ENCODE measurements at places on chromosomes 5 and 9. TPM values are rescaled to one million over a fixed set of nuclear protein-coding genes. Genes with fewer than 3 reads are reported as not detected.

The OMD gene
- total RNA-seq: not detected

The ADRA1B gene
- not detected for total RNA-seq

The TPPP gene
- 0.34 TPM for total RNA-seq

The PCDHB8 gene
- total RNA-seq: not detected

The CDX1 gene
- not detected for total RNA-seq

The DNAI1 gene
- not detected for total RNA-seq

The GFRA3 gene
- total RNA-seq: not detected

The CENPH gene
- 30.6 TPM for total RNA-seq

The FSD1L gene
- 6.2 TPM for total RNA-seq

The ZDHHC11B gene
- 0.09 TPM for total RNA-seq

The PCDHB12 gene
- not detected for total RNA-seq

The IZUMO3 gene
- not detected for total RNA-seq

The MYMK gene
- total RNA-seq: not detected

The PLPP1 gene
- 26.8 TPM for total RNA-seq

The C5orf58 gene
- not detected for total RNA-seq

The UGCG gene
- 15.0 TPM for total RNA-seq

The MCIDAS gene
- total RNA-seq: not detected

The KLF9 gene
- 10.2 TPM for total RNA-seq

The DEPDC1B gene
- 36.5 TPM for total RNA-seq

The KCNT1 gene
- not detected for total RNA-seq

The SHOC1 gene
- total RNA-seq: not detected

The PLAC8L1 gene
- total RNA-seq: not detected

The CHMP5 gene
- total RNA-seq: 48.4 TPM

The PKN3 gene
- total RNA-seq: 13.8 TPM

The ZFP62 gene
- total RNA-seq: 29.2 TPM

The SYK gene
- 0.45 TPM for total RNA-seq
